ENCODE measurements at places on chromosomes 1 and 21.
A peak's percentile ranks its signal among the peaks of the same experiment; 100 is the strongest.

GRCh38 chr1:164662462-164662861 is 103.5 kb downstream of the PBX1 start:
- DNase-seq = no peak

- no peak for DNase-seq
Measured at GRCh38 chr21:36791695-36792470, 93.0 kb downstream of the SIM2 start.

DNA sequence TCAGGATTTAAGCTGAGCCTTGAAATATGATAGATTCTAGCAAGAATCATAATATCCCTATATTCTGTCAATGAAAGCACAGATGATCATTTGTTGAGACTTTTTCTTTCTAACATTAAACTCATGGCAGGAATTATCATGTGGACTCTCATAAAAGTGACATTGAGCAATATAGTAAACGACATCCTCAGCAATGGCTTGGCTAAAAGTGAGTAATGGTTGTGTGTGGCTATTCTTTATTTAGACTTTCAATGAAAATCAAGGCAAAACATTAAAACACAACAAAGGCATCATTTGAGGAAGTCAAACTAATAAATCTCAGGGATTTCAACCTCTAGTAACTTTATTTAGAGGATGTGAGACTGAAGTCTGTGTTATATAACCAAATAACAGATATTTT is 257.8 kb upstream of the ADGRL4 start:
- DNase-seq = no peak

DNA sequence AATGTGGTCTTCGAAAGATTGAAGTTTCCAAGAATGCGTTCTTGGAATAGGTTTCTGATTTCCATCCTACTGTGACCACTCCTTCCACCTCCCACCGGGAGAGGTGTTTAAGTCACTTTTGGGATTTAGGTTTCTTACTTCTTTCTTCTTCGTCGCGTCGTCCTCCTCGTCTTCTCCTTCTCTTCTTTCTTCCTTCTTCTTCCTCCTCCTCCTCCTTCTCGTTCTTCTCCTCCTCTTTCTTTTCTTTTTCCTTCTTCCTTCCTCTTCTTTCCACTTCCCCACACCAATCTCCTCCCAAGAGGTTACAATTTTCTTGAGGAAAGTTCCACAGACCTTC is 2.1 kb downstream of the CACHD1 start:
- no peak for DNase-seq

DNA sequence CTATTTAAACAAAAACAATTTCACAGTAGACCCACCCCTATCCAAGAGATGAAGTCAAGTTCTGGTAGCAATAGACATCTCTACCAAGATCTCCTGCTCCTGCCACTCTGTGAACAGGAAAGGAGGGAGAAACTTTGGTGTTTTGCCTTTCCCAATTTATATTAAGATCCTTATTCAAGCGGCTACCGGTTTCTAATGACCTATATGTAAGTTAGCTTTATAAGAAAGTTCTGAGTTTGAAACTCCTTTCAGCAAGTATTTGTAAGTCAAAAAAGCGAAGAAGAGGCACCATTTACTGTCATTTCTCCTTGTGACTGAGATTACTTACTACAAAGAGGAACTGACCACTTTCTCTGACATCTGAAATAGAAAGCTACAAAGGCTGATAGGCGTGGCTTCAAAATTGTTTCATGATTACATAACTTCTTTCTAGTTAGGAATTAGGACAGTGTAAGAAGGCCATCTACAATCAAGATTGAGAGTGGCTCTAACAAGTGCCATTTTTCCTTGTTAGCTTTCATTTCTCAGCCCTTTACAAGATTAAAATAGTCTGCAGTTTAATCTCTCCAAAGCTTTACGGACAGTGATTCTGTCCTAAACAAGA is at the start of gene MNDA:
Gene MNDA, plus strand, starts transcription at position 448 of the 604 bp plus-strand sequence. CDS start 10,803 bp downstream, outside the sequence.
- no peak for DNase-seq

DNA sequence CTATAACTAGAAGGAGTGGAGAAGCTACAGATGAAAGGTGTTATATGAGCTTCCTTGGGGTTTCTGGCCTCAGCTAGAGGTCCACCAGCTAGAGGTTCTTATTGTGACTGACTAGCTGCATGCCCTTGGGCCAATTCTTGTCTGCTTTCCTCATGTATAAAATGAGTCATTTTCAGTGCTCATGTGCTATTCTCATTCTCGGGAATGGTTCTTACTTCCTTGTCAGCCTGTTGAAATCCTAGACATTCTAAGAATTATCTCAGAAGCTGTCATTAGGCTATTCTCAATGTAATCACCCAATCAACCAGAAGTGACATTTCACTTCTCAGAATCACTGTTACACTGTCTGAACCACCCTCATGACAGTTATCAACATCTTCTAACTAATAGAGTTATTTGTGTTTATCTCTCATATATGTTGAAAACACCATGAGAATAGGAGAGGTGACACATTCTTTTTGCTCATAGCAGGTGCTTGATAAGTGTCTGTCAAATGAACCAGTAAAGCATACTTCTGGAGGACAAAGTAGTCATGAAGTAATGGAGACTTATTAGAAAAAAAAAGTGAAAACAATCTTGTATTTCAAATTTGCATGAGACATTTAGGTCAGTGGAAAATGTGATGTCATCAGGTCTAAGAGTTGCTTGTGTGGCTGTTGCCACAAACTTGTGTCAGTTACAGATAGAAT is 122.8 kb upstream of the IVNS1ABP start:
- DNase-seq = no peak

DNA sequence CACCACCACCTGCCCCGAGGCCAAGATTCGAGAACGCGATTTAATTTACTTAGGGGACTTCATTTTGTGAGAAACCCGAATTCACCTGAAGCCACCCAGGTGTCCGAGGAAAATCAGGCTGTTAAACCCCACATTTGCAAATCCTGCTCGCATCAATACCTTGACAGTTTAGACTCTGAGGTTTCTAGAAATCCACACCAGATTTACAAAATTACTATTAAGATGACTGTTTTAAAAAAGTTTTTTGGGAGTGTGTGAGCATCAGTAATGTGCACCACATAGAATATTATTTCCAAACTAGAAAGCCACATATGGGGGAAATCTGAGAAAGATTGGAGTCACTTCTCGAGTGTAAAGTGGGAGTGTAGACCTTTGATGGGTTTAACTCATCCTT is 685 bp downstream of the RIMKLA start:
- no peak for DNase-seq

DNA sequence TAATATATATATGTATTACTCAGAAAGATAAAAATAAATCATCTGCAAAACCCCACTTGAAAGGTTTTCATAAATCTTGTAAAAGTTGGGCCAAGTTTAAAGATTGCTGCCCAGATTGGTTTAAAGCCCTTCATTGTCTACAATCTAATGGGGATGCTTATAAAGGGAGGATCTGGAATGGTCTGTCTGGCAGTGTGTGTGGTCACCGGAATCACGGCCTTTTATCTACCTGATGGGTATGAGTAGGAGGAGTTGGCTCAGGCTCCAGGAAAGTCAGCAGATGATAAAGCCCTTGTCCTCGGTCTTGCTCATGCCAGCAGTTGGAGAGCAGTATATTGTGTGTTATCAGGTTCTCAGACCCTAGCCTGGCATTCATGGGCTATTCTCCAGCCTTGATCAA is 197.7 kb downstream of the ROR1 start:
- no peak for DNase-seq

GRCh38 chr1:106480629-106481028 is 575.8 kb upstream of the PRMT6 start:
- no peak for DNase-seq

- DNase-seq = no peak
Measured at GRCh38 chr21:30444204-30444603, 4.1 kb downstream of the KRTAP15-1 start.

DNA sequence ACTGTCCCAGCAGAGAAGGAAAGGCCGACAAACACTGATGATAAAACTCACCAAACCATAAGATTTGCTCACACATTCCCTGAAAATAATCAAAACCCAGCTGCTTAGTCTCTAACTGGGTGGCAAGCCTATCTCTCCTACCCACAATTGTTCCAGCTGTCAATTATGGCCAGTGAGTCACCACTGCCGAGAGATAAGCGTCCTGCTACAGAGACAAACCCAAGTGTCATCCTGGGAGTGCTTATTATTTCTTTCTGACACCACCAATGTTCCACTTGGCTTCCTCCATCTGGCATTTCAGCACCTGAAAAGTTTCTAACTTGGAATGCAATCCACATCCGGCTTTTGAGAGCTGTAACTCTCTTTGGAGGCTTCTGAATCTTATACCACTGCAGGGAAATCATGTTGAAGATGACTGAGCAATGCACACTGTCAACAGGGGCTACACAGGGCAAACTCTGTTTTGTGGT is 51.5 kb upstream of the VAV3 start:
- DNase-seq = peak; percentile 77

DNA sequence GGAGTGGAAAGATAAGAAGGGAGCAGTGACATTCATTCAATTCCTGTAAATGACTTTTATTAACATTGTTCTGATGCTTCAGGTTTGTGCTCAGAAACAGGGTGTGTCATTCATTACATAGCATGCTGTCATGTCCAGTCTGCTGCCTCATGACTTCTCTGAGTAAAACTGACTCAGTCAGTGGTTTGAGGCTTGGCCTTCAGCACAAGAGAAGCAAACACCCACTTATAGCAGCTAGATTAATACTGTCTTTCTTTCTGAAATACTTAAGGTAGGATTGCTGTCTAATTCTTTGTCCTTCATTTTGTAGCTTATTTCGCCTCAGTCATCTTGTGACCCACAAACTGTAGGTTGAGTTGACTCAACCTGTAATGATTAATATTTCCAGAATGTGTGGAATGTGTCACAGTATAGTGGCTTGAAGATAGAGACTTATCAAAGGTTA is 32.9 kb downstream of the RASAL2 start:
- DNase-seq = peak; percentile 47

DNA sequence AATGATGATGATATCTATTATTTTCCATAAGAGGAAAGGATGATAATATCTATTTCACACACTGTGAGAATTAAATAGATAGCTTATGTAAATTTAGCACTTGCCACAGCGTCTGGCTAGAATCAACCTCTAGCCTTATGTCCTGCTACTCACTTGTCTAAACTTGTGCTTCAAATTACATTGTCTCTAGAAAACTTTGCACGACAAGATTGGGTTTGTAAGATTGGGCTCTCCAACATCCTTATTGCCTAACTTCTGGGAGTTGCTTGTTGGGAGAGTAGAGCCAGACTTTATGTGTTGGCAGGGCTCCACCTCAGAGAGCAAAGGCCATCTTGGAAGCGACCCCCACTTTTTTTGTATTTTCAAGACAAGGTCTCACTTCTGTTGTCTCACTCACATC is 50.0 kb upstream of the POGK start:
- DNase-seq = no peak

- DNase-seq = no peak
Measured at GRCh38 chr1:54127594-54128300, 25.1 kb downstream of the CDCP2 start.

DNA sequence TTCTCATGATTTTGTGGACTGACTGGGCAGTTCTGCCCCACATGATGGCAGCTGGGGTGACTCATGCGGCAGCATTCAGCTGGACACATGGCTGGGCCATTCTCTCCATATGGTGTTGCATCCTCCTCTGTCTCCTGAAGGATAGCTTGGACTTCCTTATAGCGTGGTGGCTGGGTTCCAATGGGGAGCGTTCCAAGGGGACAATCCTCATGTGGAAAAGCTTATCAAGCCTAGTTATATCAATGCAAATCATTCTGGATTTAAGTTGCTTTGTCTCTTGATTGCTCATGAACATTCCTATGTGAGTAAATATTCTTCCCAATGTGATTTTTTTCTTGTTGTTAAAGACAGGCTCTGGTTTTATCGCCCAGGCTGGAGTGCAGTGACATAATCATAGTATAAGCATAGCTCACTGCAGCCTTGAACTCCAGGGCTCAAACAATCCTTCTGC is 13.2 kb upstream of the SLC2A1 start:
- DNase-seq = no peak

- DNase-seq = peak; percentile 17
Measured at GRCh38 chr1:193143285-193143684, 21.5 kb downstream of the CDC73 start.

DNA sequence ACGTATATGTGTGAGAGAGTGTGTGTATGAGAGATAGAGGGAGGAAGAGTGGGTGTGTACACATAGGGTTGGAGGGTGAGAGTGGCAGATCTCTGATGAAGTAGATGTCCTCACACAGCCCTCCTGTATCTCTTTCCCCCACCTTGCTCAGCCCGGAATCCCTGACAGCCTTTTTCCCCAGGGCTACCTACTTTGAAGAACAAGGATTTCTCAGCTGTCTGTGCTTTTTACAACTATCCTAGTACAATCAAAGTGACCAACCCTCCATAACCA is 29.1 kb upstream of the CADM3 start:
- DNase-seq = no peak

GRCh38 chr1:209746451-209747165 is 9.2 kb upstream of the TRAF3IP3 start:
- no peak for DNase-seq

- no peak for DNase-seq
Measured at GRCh38 chr1:119655154-119655553, 7.1 kb upstream of the ZNF697 start.

GRCh38 chr1:214896921-214897320 is 185.6 kb upstream of the KCNK2 start:
- no peak for DNase-seq

DNA sequence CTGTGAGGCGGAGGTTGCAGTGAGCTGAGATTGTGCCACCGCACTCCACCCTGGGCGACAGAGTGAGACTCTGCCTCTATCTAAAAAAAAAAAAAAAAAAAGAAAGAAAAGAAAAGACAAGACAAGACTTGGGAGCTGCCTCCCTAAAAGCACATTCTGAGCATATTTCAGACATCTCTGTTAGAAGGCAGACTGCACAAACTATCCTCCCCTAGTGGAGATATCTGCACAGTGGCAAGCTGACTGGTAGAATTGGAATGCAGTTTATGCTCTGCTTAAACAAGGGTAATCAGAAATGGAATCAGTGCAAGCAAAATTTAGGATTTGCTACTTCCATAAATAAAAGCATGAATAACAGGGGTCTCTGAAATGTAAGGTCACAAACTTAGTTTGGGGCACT is 31.8 kb downstream of the GNG4 start:
- no peak for DNase-seq

GRCh38 chr1:108719656-108720435 is 7.1 kb downstream of the FNDC7 start:
- peak; percentile 15 for DNase-seq

- no peak for DNase-seq
Measured at GRCh38 chr1:109847251-109847650, 63.4 kb upstream of the CSF1 start.

DNA sequence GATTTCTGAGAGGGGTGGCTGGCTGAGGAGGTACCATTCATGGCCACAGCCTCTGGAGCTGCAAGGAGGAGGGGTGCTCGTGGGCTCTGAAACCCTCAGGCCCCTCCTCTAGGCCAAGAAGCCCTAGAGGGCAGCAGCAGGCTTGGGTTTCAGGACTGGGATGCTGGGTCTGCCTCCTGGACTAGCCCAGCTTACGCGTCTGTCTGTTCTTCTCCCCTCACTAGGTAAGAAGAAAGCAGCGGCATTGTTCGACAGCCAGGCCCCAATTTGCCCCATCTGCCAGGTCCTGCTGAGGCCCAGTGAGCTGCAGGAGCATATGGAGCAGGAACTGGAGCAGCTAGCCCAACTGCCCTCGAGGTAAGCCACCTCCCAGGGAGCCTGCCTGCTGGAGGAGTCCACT is 60.3 kb downstream of the TMEM53 start:
- no peak for DNase-seq

Measured in SW 1271 (cell line).